ENCODE measurements at places on chromosomes 16 and 17.

GRCh38 chr17:47733047-47733673 is at the start of gene TBX21:
Gene TBX21, plus strand, starts transcription at chr17:47733236. Its CDS starts 219 bp downstream, at chr17:47733455.
- DNase-seq = peak; percentile 88

DNA sequence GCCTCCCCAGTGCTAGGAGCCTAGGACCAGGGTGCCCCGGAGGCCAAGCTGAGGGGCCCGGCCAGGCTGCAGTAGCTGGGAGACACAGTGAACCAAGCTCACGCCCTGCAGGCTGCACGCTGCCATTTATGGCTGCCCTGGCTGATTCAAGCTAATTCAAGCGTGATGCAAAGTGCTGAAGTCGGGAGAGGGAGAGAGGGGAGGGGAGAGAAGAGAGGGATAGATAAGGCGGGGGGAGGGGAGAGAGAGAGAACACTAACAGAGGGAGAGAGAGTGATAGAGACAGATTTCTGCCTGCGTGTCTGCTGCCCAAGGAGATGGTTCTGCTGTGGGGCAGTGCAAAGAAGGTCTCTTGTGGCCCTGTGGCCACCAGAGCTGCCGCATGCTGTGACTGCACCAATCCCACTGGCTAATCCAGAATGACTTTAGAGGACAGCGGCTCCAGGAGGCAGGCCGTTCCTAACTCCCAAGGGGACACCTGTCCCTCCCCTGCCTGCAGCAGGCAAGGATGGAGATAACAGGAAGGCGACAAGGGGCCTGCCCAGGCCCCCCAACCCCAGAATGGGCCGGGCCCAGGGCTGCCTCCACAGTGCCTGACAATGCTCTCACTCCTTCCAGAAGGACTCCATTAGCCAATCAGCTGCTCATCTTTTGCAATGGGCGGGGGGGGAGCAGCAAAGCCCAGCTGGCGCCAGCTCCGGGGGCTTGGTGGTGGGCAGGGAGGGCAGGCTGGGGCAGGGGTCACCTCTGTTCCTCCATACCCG is 12.9 kb downstream of the MXRA7 start:
- no peak for DNase-seq

DNA sequence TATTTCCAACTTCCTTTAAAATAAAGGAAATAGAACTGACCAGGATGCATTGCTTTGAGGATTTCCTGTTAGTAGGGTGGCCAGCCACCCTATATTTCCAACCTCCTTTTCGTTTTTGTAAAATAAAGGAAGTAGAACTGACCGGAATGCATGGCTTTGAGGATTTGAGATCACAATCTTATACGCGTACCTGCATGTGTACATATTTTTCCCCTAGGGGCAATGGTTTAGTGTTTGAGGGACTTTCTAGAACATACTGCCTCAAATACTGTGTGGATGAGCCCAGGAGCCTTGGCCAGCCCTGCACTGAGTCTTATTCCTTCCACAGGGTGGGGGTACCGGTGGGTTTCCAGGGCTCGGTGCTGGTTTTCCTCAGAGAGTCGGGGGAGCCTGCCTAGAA is 25.6 kb downstream of the MAPK8IP3 start:
- DNase-seq = no peak

DNA sequence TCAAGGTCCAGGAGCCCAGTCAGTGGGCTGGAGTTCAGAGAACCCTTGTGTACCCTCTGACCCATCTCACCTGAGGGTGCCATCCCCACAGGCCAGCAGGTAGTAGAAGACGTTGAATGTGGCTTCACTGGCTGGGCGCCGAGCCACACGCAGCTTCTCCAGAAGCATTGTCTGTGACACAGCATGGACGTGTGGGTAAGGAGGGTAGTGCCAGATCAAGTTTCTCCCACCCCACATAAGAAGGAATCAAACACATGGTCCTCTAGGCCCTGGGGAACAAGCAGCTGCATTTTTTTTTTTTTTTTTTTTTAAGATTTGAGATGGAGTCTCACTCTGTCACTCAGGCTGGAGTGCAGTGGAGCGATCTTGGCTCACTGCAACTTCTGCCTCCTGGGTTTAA is 60.9 kb downstream of the MYO18A start:
- no peak for DNase-seq

DNA sequence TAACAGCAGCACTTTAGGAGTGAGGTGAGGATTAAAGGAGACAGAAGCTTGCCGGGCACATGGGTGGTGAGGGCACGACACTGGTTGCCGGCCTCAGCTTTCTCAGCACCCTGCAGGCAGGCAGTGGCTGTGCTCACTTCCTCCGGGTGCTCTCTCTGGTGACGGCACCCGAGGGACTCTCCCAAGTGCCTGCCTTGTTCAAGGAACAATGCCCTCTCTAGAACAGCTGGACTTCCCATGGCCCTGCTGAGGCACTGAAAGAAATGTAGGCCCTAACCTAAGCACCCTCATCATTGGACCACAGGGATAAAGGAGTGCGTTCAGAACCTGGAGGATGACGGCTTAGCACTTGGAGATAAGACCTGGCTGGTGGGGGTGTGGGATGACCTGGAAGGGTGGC is 72.7 kb downstream of the N4BP1 start:
- DNase-seq = no peak

GRCh38 chr17:68450391-68450790 is 6.9 kb downstream of the WIPI1 start:
- DNase-seq = no peak

DNA sequence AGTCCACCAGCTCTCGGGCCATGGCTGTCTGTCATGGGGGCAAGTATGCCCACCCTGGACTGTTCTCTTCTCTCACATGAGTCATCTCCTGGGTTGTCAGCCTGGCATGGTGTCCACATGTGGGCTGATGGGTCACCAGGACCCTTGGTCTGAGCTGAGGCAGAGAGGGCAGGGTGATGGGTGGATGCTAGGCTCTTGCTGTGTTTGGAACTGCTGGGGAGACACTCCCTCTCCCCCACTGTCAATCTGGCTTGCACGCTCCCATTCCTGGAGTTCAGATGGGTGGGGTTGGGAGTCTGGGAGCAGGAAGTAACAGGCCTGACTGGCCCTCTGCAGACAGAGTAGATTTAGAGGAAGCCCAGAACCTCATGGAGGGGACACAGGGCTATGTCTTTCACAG is 28.9 kb downstream of the KSR1 start:
- no peak for DNase-seq

GRCh38 chr16:53341792-53342191 is 92.5 kb upstream of the RBL2 start:
- DNase-seq = no peak

DNA sequence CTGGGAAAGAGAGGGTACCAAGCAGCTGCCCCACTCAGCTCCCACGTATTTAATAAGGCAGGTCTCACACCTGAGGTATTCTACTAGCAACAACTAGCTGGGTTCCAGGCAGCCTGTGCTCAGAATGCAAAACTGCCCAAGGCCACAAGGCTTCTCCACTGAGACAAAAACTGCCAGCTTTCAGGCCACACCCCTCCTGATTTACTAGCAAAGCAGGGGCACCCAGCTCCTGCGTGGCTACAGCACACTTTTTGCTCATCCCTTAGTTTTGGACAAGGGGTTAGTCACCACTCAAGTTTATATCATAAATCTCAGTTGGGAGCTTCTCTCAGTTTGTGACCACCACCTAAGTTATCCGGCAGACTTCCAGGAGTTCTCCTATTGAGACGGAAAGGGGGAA is 494.6 kb downstream of the CDH11 start:
- DNase-seq = no peak

GRCh38 chr17:63140255-63140654 is 174.2 kb downstream of the TANC2 start:
- no peak for DNase-seq

DNA sequence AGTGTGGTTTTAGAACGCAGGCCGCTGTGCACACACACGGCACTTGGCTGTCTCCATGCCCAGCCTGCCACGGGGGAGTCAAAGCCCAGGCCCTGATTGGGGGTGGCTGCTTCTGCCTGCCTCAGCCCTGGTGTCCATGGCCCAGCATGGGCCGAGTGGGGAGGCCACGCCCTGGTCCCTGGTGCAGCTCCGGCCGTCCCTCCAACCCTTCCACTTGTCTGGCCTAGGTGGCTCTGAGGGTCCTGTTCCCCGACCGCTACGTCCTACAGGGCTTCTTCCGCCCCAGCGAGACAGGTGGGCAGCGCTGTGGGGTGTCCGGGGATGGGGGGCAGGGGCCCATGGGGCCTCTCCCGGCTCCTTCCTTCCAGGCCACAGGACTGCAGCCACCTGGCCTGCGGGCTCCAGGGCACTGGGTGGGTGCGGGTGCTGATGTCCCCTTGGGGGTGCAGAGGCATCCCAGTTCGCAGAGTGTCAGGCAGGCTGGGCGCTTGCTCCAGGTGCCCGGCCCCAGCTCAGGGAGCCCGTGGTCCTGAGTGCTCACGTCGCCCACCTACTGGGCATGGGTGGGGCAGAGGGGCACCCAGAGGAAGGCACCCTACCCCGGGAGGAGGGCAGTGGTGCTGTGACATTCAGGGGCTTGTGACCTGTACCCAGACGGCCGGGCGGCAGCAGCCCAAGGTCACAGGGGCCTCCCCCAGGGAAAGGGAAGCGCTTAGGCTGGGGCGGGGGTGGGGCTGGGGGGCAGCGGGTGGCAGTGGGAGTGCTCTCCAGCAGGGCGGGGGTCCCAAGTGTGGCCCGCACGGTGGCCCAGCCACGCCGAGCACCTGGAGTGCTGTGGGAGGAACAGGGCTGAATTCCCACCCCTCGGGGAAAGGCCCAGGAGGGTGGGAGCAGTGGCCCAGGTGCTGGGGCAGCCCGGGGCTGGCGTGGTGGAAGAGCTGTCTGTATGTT is 11.8 kb downstream of the CENPX start:
- DNase-seq = no peak

DNA sequence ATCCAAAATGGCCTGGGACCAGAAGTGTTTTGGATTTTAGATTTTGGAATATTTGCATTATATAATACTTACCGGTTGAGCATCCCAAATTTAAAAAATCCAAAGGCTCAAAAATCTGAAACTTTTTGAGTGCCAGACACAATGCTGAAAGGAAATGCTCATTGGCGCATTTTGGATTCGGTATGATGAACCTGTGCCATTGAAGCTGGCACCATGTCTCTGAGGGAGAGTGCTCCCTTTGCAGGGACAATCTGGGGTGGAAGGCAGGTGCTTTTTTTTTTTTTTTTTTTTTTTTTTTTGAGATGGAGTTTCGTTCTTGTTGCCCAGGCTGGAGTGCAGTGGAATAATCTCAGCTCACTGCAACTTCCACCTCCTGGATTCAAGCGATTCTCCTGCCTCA is 17.7 kb downstream of the SMTNL2 start:
- DNase-seq = no peak

- no peak for DNase-seq
These were observed 14.0 kb downstream of the ATP5PD start for GRCh38 chr17:75032720-75033280.

GRCh38 chr17:6531575-6531974 is 24.8 kb downstream of the PITPNM3 start:
- no peak for DNase-seq

DNA sequence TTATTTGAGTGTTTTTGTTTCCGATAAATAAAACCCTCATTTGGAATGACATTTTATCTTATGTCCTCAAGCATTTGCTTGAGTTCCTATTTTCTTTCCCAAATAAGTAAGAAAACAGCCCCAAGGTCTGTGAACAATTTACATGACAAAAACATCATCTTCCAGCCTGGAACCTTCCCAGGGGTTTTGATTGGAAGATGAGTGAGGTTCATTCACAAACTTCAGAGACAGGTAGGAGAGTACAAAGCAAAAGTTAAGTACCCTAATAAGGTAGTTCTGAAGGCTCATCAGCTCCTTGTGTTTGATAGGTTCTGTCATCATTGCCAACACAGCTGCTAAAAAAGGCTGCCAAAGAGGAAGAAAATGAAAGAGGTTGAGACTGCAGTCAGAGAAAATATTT is 772.8 kb downstream of the CDH8 start:
- DNase-seq = no peak

- DNase-seq = no peak
These were observed 47.1 kb downstream of the ABCA8 start for GRCh38 chr17:68908045-68908444.

GRCh38 chr16:67781565-67781921 is 24.8 kb downstream of the RANBP10 start:
- no peak for DNase-seq

DNA sequence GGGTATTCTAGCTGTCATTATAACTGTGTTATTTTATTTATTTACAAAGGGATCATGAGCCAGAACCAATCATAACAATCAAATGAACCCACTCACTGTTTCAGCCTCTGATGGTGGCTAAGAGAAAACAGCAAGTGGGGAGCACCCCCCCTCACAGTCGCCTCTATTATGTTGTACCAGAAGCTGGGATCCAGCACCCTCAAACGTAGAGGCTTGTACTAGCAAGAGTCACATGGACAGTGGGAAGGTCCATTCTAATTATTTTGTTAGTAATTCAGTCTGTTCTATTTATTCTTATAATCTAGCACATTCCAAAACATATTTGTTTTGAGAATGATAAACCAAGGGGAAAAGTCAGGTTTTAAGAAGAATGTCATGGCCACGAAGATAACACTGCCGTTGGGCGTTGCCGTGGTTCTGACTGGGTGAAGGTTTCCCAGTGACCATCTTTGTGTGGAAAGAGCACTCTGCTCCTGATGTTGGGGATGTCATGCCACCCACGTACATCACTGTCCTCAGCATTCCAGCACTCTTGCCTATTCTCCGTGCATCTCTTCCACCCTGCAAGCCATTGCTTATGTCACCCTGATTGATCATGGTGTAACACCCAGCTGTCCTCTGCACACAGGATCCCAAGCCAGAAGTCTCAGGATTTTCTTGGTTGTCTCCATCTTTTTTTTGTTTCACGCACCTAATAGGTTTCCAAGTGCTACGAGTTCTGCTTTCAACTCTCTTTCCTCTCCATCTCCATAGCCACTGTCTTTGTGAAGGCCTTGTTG is 205.8 kb downstream of the PRKCA start:
- no peak for DNase-seq

DNA sequence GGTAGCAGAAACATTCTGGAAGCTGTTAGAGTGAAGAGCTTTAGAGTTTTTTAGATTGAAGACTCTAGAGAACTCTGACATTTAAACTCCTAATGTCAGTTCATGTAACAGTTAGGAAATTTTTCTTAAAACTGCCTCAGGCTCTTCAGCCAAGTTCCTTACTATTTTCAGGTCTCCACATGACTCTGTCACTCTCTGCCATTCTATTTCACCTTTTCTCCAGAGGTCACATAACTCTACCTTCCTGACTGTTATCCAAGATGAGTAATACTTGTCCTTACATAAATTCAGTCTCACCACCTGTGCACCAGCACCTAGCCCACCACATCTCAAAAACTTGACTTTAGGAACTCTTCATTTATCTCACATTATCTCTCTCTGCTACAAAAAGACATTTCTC is 347.1 kb upstream of the CA10 start:
- no peak for DNase-seq

DNA sequence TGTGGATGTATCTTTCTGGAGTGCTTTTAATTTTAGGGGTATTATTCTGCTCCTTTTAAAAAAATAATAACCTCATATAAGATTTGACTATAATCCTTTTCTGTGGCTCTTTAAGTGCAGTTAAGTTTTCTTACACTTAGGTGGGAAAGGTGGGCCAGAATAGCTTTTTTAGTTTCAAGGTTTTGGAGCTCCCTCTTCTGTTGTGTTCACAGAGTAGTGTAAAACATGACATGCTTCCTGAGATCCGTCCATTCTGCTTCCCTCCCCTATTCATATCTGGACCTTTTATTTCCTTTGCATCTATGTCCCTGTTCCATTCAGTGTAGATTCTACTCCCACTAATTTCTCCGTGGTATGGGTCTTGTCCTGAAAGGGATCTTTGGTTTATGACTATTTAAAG is 12.8 kb downstream of the LRRC36 start:
- no peak for DNase-seq
